Stimulated activated CD8-positive, alpha-beta memory T cell treated with anti-CD3 and anti-CD28 coated beads, Interleukin-2, amount 100 ng/mL, for 1 hour (primary cell): ENCODE measurements at places on chromosomes 7 and 10.

GRCh38 chr7:155316427-155317113, 18.9 kb downstream of the INSIG1 start:
- DNase-seq = no peak

DNA sequence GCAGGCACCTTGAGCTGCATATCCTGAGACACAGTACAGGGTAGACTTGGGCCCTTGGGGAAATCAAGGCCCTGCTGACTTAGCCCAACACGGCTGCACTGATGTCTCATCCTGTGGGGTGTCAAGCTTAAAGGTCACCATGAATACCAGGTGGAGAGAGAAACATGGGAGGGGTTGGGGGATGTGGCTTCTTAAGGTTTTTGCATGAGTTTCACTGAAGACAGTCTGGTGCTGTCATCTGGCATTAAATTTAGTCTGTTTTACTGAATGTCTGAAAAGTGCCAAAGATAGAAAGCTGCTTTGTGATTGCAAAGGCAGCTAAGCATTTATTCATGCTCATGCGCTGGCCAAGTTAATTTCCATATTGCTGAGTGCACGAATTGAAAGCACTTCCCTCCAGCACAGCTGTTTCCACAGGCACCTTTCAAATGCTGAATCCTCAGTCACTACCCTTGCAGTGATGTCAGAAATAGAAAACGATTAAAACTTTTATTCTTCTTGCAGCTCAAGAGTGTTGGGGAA, 102.1 kb downstream of the OSBPL3 start:
- no peak for DNase-seq

- no peak for DNase-seq
These were observed 1512.8 kb upstream of the LRRTM3 start for GRCh38 chr10:65413001-65413400.

DNA sequence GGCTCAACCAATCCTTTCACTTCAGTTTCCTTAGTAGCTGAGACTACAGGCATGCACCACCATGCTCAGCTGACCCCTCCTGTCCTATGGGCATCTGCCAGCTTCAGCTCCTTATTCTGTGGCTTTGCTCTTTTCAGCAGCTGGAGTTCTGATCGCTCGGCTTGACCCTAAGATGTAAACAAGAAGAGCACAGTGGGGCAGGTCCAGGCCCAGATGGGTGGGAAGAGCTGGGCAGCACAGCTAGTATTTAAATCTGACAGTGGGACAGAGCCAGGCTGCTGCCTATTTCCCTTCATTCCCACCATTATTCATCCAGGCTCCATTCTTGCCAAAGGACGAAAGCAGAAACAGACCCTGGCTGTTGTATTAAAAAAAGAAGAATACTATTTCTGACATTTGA, 494.9 kb upstream of the PODXL start:
- DNase-seq = no peak

DNA sequence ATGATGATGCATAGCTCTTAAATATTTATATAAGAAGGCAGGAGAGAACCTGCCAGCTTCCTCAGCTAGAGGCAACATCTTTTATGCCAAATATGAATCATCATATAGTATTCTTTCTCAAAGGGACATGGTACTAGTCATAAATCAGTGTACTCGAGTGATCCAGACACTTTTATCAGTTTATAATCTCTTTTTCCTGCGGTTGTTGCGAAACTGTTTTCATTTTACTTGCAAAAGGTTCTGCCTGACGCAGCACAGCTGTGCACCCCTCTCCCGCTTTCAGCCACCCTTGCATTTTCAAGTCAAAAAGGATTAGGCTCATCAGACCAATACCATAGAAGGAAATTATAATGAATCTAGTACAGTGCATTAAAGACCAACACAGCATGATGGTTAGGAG, 332.3 kb upstream of the PRKCQ start:
- DNase-seq = no peak

DNA sequence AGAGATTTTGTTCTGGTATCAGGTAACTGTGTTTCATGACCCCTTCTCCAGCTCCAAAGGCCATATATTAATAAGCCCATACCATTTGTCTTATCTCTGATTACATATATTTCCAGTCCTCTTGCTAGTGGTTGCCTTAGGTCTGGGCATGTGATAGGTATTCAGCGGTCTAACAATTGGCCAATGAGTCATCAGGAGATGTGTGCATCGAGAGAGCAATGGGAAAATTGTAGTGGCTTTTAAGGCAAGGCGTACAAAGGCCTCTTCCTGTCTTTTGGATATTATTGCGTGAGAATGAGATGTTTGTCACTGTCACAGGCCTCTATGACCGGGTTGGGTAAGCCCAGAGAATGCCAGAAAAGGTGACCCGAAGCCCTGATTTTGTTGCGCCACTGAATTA, 38.6 kb upstream of the SFRP5 start:
- no peak for DNase-seq

DNA sequence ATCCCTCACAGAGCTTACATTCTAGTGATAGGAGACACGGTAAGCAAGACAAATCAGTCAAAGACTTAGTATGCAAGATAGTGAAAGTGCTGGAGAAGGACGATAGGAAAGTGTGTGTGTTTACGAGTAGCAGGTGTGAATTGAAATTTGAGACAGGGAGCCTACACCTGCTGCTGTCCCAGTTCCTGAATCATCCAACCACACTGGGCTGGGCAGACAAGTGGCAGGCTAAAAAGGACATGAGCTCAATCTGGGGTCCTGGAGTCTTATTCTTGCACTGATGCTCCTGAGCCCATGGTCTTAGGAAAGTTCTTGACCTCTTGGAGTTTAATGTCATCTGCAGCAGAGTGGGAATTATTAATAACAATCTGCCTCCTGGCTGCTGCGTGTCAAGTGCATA, 16.2 kb downstream of the RBP3 start:
- no peak for DNase-seq

GRCh38 chr10:9900751-9901150, 1116.9 kb upstream of the CELF2 start:
- no peak for DNase-seq

- no peak for DNase-seq
These were observed 85.0 kb downstream of the PRKCQ start for GRCh38 chr10:6494936-6495592.

DNA sequence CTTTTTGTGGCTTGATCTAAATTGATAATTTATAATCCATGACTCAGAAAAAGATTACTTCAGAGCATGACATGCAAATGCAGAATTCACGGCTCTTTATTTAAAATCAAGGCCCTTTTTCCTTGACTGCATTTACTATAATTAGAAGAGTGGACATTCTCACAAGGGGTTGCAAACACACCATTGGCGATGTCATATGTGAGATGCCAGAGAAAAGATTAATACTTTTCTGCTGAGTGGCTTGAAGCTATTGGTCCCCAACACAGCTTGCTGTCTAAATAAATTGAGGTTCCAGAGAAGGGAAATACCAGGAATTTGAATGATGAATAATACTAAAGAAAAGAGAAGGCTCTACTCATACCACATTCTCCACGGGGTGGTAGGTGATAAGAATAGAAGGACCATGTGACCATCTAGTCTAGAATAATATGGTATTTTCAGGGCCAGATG, 78.7 kb upstream of the ARID5B start:
- no peak for DNase-seq

GRCh38 chr7:4133491-4134044, 548.5 kb upstream of the FOXK1 start:
- DNase-seq = no peak

GRCh38 chr7:130413201-130413600, 27.6 kb downstream of the CEP41 start:
- DNase-seq = no peak

DNA sequence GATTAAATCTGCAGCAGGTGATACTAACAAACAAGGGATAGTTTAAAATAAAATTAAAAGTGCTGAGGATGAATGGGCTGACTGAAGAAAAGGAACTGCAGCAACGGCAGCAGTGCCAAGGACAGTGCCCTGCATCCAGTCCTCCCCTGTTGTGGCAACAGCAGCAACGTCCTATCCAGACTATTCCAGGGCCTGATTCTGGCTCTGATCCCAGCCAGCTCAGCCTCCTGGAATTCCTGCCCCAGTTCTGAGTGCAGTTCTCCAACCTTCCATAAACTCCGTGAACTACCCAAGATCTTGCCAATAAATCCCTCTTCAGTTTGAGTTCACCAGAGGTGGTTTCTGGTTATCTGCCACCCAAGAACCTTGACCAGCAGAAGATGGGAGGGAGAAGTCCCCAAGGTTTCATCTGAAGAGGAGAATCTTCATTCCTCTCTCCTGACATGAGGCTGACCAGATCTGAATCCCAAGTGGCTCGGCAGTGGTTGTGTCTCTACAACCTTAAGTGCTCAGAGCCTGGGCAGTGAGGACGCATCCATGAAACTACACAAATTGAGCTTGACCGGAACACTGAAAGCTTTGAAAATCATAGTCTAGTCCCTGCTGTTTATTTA, 115.8 kb downstream of the SORBS1 start:
- no peak for DNase-seq

DNA sequence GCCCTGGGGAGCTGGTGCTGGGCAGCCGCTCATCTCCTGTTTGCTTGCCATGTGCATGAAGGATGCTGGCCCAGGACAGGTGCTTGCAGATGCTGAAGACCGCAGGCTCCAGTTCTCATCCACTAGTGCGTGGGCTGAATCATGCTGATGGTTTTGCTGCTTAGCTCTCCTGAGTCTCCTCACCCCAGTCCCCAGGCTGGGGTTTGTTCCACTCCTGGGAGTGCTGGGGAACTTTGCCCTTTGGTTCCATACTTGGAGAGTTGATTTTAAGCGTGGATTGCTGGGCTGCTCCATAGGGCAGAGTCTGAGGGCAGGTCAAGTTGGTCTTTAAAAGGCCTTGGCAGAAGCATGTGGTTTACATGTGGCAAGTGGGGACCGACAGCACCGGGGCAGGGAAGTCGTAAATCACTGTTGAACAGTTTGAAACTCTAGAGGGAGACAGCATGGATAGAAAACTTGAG, 9.1 kb downstream of the DYNC2I1 start:
- DNase-seq = no peak

DNA sequence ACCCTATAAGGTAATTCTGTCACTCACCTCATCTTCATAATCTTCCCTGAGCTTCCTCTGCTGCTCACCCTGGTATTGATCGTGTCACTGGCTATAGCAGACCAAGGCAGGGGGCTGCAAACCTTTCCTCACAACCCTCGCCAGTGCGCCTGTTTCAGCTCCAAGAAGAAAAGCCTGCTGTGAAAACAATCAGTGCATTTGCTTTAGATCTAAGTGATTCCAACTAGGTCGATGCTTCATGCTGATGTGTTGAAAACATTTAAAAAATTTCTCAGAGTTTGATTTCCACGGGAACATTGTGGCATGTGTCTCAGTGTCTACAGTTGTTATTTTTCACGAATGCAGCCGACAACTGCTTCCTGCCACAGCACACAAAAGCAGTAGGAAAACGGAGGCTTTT, 27.3 kb downstream of the POU6F2 start:
- DNase-seq = no peak

DNA sequence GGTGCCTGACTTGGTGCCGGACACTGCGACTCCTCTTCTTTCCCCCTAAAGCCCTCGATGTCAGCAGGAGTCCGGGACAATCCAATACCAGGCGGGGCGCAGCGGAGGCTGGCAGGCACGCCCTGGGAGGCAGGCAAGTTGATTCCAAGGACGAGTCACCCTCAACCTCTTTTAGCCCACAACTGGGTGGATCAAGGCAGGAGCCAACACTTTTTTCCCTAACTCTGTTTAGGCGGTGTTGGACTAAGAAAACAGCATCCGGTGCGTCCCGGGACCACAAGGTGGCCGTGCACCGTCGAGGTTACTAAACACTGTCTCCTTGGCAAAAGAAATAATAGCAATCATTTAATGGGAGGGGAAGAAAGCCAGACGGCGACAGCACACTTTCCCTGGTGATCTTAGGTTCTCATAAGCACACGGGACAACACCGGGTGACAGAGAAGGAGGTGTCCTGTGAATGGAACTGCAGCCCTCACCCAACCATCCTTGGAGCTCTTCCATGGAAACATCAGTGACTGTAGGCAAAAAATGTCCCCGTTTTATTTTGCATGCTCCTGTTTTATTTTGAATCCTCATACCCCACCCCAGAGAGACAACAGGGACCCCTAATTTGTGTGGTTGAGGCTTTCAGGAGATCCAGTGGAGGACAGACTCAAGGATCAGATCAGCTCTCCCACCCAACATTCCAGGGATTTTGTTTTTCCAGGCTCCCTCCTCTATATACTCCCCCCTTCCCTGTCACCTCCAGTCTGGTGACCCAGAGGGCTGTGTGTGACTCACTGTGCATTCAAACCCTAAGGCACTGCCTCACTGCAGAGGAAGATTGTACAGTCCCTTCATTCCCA, 1.3 kb upstream of the CALCR start:
- DNase-seq = no peak

DNA sequence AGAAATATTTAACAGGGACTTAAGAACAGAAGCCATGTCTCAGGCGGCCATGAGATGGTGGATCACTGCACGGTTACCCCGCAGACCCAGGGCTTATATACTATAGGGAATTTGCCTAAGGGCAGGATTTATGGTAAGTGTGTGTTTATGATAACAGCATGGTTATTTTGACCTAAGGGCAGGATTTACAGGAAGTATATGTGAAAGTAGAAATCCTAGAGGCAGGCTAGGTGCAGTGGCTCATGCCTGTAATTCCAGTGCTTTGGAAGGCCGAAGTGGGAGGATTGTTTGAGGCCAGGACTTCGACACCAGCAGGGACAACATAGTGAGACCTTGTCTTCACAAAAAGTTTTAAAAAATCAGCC, 43.0 kb upstream of the ZNF438 start:
- no peak for DNase-seq

DNA sequence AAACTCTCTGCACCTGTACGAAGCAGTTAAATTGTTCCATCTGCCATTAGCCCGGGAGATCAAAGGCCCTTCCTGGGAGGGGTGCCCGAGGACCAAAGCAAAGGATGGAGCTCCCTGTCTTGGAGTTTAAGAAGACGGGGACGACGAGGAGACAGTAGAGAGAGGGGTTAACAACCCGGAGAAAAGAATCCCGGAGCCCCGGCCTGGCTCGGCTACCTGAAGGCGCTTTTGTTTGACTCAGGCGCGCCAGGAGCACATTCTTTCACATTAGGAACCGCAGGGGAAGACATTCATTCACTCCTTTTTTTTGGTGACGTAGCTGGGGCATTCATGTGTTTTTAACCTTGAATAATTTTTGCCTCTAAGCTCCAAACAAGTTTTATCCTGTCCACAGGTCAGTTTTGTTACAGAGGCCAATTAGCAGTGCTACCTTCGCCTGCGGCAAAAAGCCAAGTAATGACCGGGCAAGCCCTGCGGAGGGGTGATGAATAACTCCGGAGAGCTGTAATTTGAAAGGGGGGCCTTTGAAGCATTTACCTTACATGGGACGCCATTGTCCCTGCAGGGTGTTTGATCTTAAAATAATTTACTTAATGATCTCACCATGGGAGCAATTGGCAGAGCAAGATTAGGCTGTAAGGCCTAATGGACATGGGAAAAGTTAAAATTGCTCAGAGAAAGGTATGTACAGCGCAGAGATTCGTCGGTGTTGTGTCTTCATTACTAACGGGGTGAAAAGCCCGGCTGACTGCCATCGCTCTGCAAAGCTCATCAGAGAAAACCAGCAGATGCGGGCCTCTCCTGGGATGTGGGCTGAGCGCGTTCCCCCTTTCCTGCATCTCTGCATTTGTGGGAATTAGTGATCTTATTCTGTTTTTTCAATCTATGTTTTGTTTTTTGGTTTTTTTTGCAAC, 258.0 kb upstream of the SP4 start:
- DNase-seq = no peak
